ENCODE measurements at places on chromosomes 5 and 9.

GRCh38 chr5:30638899-30639298, 554.6 kb upstream of the CDH6 start:
- H3K4me3 ChIP-seq = no peak overlapping the region
- H3K36me3 ChIP-seq = no peaks in the 10 kb centered on the region
- no peak for DNase-seq
- H3K27me3 ChIP-seq = no peaks in the 10 kb centered on the region
- H3K27ac ChIP-seq = no peak overlapping the region

- H3K36me3 ChIP-seq = no peaks in the 10 kb centered on the region
- no peak for DNase-seq
- no peak overlapping the region for H3K4me3 ChIP-seq
- peaks cover 42% of the 10 kb centered on the region for H3K27me3 ChIP-seq
- H3K4me1 ChIP-seq = no peaks in the 10 kb centered on the region
- no peak overlapping the region for H3K27ac ChIP-seq
Measured at GRCh38 chr9:131848570-131849160, 108.8 kb upstream of the RAPGEF1 start.

- H3K27ac ChIP-seq = no peak overlapping the region
- H3K36me3 ChIP-seq = no peaks in the 10 kb centered on the region
- peaks cover 16% of the 10 kb centered on the region for H3K27me3 ChIP-seq
- H3K4me1 ChIP-seq = no peaks in the 10 kb centered on the region
- H3K4me3 ChIP-seq = no peak overlapping the region
Measured at GRCh38 chr5:123215929-123216702, 127.1 kb downstream of the PRDM6 start.

GRCh38 chr5:141965071-141965470, 3.8 kb upstream of the RNF14 start:
- no peak for DNase-seq
- peaks cover 2% of the 10 kb centered on the region for H3K27me3 ChIP-seq
- no peak overlapping the region for H3K4me3 ChIP-seq
- H3K4me1 ChIP-seq = peaks cover 22% of the 10 kb centered on the region
- H3K27ac ChIP-seq = no peak overlapping the region

DNA sequence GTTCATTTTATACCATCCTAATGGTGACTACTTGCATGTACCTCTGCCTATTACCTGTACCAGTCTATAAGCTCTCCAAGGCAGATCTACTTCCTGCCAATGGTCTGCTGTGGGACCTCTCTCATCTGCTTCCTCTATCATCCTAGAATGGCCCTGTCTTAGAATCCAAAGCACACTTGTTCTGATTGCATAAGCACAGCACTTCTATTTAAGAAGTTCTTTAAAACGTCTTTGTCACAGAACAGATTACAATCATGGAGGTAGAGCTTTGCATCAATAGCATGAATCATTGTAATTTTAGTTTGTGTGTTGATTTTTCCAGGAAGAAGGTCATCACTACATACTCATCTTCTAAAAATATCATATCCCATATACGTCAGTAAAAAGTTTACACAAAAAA, 131.8 kb upstream of the ACOT12 start:
- H3K4me3 ChIP-seq = no peak overlapping the region
- peaks cover 17% of the 10 kb centered on the region for H3K4me1 ChIP-seq
- DNase-seq = peak; percentile 54
- no peaks in the 10 kb centered on the region for H3K27me3 ChIP-seq

GRCh38 chr5:62369039-62369438, 34.7 kb downstream of the DIMT1 start:
- H3K27ac ChIP-seq = no peak overlapping the region
- H3K4me3 ChIP-seq = no peak overlapping the region
- no peak for DNase-seq
- H3K36me3 ChIP-seq = peaks cover 24% of the 10 kb centered on the region

GRCh38 chr5:110414360-110414759, 312.1 kb downstream of the TMEM232 start:
- no peak overlapping the region for H3K27ac ChIP-seq
- DNase-seq = no peak
- H3K27me3 ChIP-seq = peaks cover 2% of the 10 kb centered on the region

GRCh38 chr9:114674076-114674797, 7.8 kb downstream of the TEX48 start:
- H3K36me3 ChIP-seq = no peaks in the 10 kb centered on the region
- H3K27ac ChIP-seq = no peak overlapping the region
- no peak for DNase-seq
- peaks cover 52% of the 10 kb centered on the region for H3K4me1 ChIP-seq
- no peak overlapping the region for H3K4me3 ChIP-seq
- H3K27me3 ChIP-seq = no peaks in the 10 kb centered on the region

GRCh38 chr5:146466521-146467349, 19.6 kb downstream of the TCERG1 start:
- H3K36me3 ChIP-seq = peaks cover 23% of the 10 kb centered on the region
- H3K4me3 ChIP-seq = no peak overlapping the region
- peak; percentile 22 for DNase-seq
- H3K27ac ChIP-seq = 0 out of 2 replicates have a peak overlapping the region, but pooled peaks have one; percentile 19
- peaks cover 37% of the 10 kb centered on the region for H3K4me1 ChIP-seq

GRCh38 chr5:57677235-57677634, 194.6 kb upstream of the ACTBL2 start:
- no peak for DNase-seq
- no peaks in the 10 kb centered on the region for H3K36me3 ChIP-seq
- no peak overlapping the region for H3K27ac ChIP-seq
- H3K4me3 ChIP-seq = no peak overlapping the region

DNA sequence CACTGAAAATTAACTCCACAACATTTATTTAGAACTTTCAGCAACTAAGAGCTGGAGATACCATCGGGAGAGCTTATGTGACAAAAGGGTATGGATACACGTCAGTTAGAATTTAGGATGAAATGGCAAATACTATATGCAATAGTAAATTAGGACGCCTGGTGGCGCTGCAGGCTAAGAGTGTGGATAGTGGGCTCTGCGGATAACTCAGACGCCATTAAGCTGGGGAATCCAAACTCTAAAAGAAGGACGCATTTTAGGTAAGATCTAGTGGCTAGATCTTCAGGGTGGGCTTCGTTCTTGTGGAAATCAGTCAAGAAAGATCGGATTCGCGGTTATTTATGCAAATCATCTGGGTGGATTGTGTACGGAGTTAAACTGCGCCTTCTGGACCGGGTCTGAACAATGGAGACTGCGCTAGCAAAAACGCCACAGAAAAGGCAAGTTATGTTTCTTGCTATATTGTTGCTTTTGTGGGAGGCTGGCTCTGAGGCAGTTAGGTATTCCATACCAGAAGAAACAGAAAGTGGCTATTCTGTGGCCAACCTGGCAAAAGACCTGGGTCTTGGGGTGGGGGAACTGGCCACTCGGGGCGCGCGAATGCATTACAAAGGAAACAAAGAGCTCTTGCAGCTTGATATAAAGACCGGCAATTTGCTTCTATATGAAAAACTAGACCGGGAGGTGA, at the start of gene PCDHB5:
PCDHB5 (plus strand) TSS at position 177 of the 688 bp plus-strand sequence; CDS start at position 406, 229 bp downstream.
- H3K36me3 ChIP-seq = peaks cover 10% of the 10 kb centered on the region
- peak within 1 kb of the TSS; percentile 82 for H3K4me3 ChIP-seq
- H3K4me1 ChIP-seq = no peaks in the 10 kb centered on the region
- no peak within 1 kb of the TSS for H3K27ac ChIP-seq
- DNase-seq = no peak

DNA sequence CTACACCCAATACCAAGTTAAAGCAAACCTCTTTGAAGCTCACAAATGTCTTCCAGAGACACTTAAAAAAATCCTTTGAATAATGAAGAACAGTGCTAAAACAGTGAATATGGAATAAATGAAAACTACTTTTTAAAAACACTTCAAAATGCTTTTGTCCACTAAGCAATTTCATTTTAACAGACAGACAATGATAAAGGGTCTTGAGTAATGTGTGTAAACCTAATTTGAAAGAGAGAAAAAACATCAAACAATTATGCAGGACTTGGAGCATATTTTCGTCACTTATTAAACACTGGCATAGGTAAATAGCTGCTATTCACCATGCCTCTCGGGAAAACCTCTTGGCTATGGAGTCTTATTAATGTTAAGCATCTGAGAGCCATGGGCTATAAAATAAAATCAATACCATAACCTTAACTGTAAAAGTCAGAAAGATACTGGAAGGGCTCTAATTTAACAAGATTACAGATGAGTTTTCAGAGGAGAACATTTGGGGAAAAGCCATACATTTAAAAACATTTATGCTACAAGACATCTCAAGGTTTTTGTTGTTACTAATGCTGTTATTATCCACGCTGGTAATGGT, 177.8 kb downstream of the NFIB start:
- no peaks in the 10 kb centered on the region for H3K4me1 ChIP-seq
- no peaks in the 10 kb centered on the region for H3K27me3 ChIP-seq
- no peaks in the 10 kb centered on the region for H3K36me3 ChIP-seq
- DNase-seq = no peak
- H3K27ac ChIP-seq = no peak overlapping the region

- no peak for DNase-seq
- no peak overlapping the region for H3K4me3 ChIP-seq
- no peak overlapping the region for H3K27ac ChIP-seq
- peaks cover 11% of the 10 kb centered on the region for H3K4me1 ChIP-seq
- H3K36me3 ChIP-seq = no peaks in the 10 kb centered on the region
Measured at GRCh38 chr5:153827397-153827796, 211.3 kb downstream of the FAM114A2 start.

DNA sequence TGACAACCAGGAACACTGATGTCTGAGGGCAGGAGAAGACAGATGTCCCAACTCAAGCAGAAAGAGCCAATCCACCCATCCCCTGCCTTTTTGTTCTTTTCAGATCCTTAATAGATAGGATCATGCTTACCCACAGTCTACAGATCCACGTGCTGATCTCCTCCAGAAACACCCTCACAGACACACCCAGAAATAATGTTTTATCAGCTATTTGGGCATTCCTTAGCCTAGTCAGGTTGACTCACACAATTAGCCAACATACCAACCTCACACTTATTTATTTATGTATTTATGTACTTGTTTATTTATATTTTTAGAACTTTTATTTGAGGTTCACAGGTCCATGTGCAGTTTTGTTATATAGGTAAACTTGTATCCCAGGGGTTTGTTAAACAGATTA, 151.5 kb upstream of the IL12B start:
- peaks cover 11% of the 10 kb centered on the region for H3K27me3 ChIP-seq
- no peaks in the 10 kb centered on the region for H3K36me3 ChIP-seq
- H3K27ac ChIP-seq = no peak overlapping the region
- no peaks in the 10 kb centered on the region for H3K4me1 ChIP-seq

DNA sequence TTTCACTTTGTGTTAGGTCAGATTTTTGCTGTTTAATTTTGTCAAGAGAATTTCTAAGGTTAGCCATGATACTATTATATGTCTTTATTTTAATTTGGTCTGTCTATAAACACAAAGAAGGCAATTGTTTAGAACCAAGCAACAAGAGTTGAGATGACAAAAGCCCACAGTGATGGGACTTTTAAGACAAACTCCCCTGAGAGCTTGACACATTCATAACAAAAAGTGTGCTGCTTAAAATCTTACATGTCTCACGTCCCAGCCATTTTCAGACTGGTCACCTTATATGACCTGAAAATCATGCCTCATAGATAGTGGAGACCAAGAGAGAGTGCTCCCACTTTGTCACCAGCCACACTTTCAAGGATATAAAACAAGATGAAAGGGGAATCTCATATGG, 21.6 kb upstream of the NNT start:
- DNase-seq = no peak
- peaks cover 7% of the 10 kb centered on the region for H3K4me1 ChIP-seq
- no peaks in the 10 kb centered on the region for H3K36me3 ChIP-seq
- no peaks in the 10 kb centered on the region for H3K27me3 ChIP-seq
- H3K27ac ChIP-seq = no peak overlapping the region

- peak overlapping the region; percentile 96 for H3K27ac ChIP-seq
- H3K36me3 ChIP-seq = no peaks in the 10 kb centered on the region
- H3K4me1 ChIP-seq = peaks cover 46% of the 10 kb centered on the region
- H3K4me3 ChIP-seq = peak overlapping the region; percentile 93
Measured at GRCh38 chr5:83475935-83476814, 4.6 kb downstream of the VCAN start.

GRCh38 chr5:10454591-10455276, 13.1 kb downstream of the ROPN1L start:
- H3K4me1 ChIP-seq = peaks cover 68% of the 10 kb centered on the region
- H3K4me3 ChIP-seq = peak overlapping the region; percentile 80

- DNase-seq = no peak
- H3K36me3 ChIP-seq = no peaks in the 10 kb centered on the region
- no peaks in the 10 kb centered on the region for H3K4me1 ChIP-seq
- H3K27me3 ChIP-seq = peaks cover 51% of the 10 kb centered on the region
- H3K4me3 ChIP-seq = no peak overlapping the region
Measured at GRCh38 chr9:37066139-37066725, 32.2 kb upstream of the PAX5 start.

GRCh38 chr9:37921546-37922300, 17.8 kb upstream of the SLC25A51 start:
- peaks cover 9% of the 10 kb centered on the region for H3K27me3 ChIP-seq
- no peak overlapping the region for H3K4me3 ChIP-seq

DNA sequence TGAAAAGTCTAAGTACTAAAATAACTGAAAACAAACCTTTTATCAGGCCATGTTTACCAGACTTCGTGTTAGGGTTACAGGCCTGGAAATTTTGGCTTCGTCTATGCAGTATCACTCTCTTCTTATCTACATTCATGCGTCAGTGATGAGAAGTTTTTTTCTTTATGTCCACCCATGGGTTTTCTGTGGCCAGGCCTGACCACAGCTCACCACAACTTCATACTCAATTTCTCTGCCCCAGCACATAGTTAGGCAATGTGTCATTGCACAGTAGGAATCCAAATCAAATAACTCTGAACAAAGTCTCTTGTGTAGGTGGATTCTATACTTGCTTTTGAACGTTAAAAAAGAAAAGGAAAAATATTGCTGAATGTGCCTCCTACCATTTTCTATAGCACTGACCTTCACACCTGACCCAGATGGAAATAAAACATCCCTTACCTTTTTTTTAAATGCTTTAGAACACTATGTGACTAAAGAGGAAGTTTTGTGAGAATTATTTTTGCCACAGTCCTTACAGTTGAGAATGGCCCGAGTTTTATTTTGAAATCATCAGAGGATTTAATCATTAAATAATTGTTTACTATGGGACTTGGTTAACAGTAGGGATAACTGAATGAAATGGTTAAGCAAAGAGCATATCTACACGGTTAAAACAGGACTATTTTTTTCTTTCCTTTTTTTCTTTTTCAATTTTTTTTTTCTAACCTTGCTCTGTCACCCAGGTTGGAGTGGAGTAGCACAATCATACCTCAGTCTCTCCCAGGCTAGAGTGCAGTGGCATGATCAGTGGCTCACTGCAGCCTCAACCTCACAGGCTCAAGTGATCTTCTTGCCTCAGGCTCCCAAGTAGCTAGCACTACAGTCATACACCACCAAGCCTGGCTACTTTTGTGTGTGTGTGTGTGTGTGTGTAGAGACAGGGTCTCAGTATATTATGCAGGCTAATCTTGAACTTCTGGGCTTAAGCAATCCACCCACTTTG, 1247.0 kb upstream of the ACO1 start:
- H3K36me3 ChIP-seq = no peaks in the 10 kb centered on the region
- no peak overlapping the region for H3K4me3 ChIP-seq
- DNase-seq = peak; percentile 22
- H3K27me3 ChIP-seq = no peaks in the 10 kb centered on the region

GRCh38 chr9:6869081-6869948, 111.5 kb downstream of the KDM4C start:
- H3K27me3 ChIP-seq = no peaks in the 10 kb centered on the region
- H3K27ac ChIP-seq = peak overlapping the region; percentile 9
- H3K36me3 ChIP-seq = peaks cover 11% of the 10 kb centered on the region
- H3K4me3 ChIP-seq = no peak overlapping the region
- no peak for DNase-seq
- peaks cover 19% of the 10 kb centered on the region for H3K4me1 ChIP-seq

- no peak overlapping the region for H3K27ac ChIP-seq
- no peaks in the 10 kb centered on the region for H3K4me1 ChIP-seq
- H3K4me3 ChIP-seq = no peak overlapping the region
- DNase-seq = no peak
- peaks cover 1% of the 10 kb centered on the region for H3K27me3 ChIP-seq
Measured at GRCh38 chr9:69689991-69690538, 17.9 kb upstream of the APBA1 start.

Measured in HFFc6 (cell line).